Ecto neural progenitor cell (in vitro differentiated cells): ENCODE measurements at places on chromosomes 2 and 18.

DNA sequence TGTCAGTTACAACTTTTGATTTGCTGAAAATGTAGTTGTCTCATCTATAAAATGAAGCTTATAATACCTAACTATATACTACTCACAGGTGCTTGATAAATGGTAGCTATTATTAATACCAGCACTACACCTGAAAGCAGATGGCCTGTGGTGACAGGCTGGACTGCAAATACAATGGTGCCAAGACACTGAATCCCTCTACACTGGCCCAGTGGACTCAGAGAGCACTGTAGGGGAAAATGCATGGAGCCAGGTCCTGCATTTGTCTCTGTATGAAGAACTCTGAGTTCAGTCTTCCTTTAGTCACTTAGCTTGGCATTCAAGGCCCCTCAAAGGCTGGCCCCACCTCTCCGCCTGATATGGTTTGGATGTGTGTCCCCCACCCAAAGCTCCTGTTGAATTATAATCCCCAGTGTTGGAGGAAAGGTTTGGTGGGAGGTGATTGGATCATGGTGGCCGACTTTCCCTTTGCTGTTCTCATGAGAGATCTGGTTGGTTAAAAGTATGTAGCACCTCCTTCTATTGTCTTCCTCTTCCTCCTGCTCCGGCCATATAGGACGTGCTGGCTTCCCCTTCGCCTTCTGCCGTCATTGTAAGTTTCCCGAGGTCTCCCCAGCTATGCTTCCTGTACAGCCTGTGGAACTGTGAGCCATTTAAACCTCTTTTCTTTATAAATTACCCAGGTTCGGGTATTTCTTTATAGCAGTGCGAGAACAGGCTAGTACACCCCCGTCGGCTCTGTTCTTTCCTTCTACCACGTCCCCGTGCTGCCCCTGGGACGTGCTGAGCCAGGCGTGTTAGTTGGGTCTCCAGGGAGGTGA is 11.1 kb upstream of the NTSR2 start:
- DNase-seq: no peak

DNA sequence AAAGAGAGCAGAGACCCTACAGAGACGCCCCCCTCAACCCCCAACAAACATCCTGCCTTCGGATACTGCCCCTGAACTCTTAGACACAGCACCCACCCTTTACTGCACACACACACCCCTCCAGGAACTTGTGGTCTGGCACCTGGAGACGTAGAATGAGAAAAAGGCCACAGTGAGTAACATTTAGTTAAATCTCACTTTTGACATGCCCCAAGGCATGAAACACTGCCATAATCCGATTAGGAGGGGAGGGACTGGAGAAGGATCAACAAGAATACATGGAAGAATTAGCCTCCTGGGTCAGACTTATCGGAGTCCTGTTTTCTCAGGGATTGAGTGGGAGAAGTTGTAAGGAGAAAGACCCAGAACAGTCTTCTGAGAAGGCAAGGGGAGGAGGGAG is 4.1 kb downstream of the CDK5R2 start:
- DNase-seq: no peak

- DNase-seq: no peak
These were observed 2.1 kb upstream of the PUM2 start for GRCh38 chr2:20352581-20353216.

GRCh38 chr2:214264171-214264570 is 146.7 kb upstream of the VWC2L start:
- no peak for DNase-seq

GRCh38 chr2:186848873-186849578 is at the start of gene ZSWIM2:
Gene ZSWIM2 (minus strand): TSS chr2:186849170. CDS start chr2:186849130, 40 bp downstream.
- peak; percentile 93 for DNase-seq

- no peak for DNase-seq
These were observed 34.4 kb upstream of the GALNT1 start for GRCh38 chr18:35547008-35547605.

DNA sequence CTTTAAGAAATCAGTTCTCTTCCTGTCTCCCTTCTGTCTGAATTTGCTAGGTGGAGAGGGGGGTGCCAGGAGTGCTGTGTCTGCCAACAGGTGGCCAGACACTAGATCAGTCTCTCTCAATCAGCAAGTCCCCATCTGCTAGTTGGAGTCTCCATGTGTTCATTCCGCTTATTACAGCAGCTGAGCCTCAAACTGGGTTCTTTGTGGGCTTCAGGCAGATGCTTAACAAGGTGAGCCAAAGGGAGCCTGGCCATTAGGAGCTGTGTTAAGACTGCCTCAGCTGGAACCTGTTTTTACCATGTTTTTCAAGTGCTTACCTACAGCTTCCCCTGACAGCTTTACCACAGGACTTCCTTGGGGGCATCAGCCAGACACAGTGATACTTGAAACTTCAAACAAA is 401.9 kb downstream of the LRP1B start:
- no peak for DNase-seq

DNA sequence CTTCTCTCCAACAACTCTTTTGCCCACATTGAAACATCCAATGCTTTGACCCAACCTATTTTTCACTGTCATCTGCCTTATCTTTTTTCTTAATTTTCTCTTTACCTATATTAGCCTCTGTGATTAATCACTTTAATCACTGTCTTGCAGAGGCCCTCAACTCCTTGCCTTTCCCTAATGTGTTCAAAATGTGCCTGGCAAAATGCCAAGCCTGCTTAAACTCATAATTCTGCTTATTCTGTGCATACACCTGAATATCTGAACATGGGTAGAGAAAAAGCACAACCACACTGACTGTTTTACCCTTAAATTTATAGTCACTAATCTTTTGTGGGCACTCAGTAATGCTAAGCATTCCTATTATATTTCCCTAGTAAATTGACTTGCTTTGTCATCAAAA is 63.0 kb upstream of the GALNT13 start:
- DNase-seq: no peak

DNA sequence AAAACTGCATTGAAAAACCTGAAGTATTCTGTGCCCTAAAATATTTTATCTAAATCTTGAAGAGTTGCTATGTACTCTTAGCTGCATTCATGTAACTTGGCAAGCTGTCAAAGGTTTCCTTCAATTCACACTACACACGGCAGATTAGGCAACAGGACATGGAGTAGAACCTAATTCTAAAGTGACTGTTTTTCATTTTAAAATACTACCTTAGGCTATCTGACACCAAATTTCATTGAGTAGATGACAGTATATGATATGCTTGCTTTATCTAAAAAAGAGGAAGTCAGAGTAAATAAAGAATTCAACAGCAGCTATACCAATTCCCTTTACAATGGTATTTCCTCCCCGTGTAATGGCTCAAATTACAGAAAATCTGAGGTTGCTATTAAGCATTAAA is 45.4 kb downstream of the EXOC6B start:
- DNase-seq: no peak

GRCh38 chr18:55522011-55522410 is 66.0 kb downstream of the TCF4 start:
- no peak for DNase-seq

- DNase-seq: no peak
These were observed 123.5 kb downstream of the INHBB start for GRCh38 chr2:120469426-120469825.

DNA sequence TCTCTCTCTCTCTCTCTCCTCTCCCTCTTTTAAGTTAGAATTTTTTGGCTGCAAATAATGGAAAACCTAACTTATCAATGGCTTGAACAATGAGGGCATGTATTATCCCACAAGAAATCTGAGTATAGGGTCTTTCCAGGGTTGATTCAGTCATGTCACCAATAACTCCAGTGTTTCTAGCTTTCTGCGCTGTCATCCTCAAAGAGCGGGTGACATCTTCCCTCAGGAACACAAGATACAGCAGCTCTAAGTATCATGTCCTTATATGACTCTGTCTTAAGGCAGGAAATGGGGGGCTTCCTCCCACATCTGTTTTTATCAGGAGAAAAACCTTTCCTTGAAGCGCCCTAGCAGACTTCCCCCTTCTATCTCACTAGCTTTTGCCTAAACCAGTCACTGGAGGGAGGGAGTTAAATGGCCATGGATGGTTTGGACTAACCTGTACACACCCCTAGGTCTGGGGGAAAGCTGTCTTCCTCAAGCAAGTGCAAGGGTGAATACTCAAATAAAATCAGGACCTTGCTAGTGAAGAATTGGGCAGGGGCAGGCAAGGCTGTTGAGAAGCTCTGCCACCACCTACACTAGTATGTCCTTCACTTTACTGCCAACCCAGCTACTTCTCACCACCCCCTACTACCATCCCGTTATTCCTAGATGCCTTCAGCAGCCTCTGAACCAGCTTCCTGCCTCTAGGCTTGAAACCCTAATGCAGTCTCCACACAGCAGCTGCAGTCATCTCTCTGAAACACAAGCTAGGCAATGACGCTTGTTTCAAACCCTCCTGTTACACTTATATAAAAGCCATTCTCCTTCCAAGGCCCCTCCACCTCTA is 7.5 kb upstream of the TUBA4A start:
- no peak for DNase-seq
